DMS79 treated with DMSO at 0.1 percent for 48 hours (cell line): ENCODE measurements at places on chromosomes 3 and 15.

DNA sequence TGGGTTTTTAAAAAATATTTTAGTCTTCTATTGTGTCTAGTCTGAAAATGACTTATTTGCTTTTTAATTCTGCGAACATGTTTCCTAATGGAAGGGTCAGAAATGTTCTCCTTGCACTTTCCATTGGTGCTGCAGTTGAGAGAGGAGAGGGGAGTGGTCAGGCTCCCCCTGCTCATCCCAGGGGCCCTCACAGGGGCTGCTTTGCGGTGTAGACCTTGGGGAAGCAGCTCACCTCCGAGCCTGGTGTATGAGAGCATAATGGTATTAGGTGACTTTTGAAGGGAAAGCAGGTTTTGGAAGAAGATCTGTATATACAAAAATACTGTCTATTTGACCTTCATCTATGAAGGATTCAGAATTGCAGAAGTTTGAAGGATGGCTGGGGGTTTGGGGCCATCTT lies 28.3 kb downstream of the APBA2 start:
- DNase-seq: no peak

GRCh38 chr3:143124601-143125520 lies 5.3 kb downstream of the CHST2 start:
- DNase-seq: no peak

DNA sequence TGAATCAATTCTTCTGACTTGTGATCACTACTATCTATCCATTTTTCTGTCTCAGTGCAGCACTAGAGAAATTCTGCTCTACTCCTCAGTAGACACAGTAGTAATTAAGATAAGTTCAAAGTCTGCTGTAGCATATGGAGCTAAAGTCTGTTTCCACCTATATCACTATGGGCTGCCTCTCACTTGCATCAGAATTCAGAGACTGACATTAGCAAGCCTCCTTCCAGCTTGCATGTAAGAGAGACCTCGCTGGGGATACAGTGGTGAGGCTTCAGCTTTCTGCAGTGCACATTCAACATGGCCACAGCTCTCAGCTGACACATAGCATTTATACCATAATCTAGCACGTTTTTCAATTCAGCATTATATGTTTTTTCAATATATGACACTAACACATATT lies 217.0 kb downstream of the PLOD2 start:
- DNase-seq: no peak

GRCh38 chr3:9749296-9749644 lies 482 bp upstream of the OGG1 start:
- no peak for DNase-seq

DNA sequence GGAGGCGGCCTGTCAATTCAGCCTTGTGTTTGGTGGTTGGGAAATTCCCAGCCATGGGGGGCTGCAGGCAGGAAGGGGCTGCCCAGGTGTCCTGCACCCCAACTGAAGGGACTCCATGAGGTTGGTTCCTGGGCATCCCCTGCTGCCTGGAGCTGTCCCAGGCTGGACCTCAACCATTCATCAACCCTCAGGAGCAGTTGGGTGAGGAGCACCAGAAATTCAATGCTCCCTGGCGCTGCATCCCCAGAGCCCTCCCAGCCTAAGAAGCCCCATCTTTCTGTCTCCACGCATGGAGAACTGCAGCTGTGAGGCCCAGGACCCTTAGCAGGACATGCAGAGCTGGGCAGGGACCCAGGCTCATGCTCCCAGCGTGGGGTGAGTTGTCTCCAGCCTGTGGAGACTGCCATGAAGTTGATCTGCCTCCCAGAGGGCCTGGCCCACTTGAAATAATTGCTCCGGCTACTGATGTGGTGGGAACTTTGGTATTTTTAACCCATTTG lies 8.0 kb upstream of the SEMA3B start:
- DNase-seq: no peak

GRCh38 chr3:33646406-33646805 lies 71.6 kb downstream of the CLASP2 start:
- no peak for DNase-seq

GRCh38 chr3:12235691-12236090 lies 53.2 kb upstream of the PPARG start:
- DNase-seq: no peak
